ENCODE measurements at places on chromosomes 16 and 17.

DNA sequence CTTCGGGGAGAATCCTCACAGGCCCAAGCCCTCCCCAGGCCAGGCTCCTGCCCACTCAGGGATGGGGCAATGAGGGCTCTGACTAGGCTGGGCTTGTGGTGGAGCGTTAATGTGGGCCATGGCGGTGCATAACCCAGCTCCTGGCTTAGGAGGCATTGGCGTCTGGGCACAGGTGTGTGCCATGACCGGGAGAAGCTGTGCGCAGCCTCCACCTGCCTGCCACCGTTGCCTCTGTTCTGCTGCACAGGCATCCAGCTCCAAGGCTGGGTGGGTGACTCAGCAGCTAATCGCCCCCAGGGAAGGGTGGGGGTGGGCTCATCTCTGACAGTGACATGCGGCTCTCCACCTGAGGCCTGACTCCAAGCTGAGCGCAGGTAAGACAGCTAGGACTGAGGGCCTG is 3.5 kb upstream of the ARHGAP27 start:
- no peak for DNase-seq

DNA sequence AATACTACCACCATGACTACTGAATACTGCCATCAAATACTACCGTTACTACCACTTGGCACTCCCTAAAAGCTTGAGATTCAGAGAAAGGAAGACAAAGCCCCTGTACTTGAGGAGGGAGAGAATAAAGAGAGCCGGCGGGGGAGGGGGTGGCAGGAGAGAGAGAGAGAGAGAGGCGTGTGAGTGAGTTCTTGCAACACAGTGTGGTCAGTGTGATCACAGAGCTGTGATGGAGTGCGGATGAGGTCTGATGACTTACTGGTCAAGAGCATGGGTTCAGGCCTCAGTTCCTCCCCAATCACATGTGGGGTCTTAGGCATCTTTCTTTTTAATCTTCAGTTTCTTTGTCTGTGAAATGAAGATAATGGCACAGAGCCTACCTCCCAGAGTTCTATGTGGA is 19.2 kb downstream of the PRKCB start:
- DNase-seq, result no peak

DNA sequence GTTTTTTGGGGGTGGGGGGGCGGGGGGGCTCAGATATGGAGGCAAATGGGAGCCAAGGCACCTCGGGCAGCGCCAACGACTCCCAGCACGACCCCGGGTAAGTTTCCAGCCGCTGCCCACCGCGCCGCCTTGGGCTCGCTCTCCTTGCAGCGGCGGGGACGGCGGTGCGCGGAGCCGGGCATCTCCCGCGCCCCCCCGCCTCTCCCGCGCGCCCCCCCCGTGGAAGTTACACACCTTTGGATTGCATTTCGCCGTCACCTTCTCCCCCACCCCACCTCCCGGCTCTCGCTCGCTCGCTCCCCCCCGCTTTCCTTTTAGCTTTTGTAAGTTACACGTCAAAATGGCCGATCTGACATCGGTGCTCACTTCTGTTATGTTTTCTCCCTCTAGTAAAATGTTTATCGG is 387 bp downstream of the MSI2 start:
- DNase-seq, result peak; percentile 2

- no peak for DNase-seq
Measured at GRCh38 chr17:43830510-43831140, 2.3 kb downstream of the MPP3 start.

DNA sequence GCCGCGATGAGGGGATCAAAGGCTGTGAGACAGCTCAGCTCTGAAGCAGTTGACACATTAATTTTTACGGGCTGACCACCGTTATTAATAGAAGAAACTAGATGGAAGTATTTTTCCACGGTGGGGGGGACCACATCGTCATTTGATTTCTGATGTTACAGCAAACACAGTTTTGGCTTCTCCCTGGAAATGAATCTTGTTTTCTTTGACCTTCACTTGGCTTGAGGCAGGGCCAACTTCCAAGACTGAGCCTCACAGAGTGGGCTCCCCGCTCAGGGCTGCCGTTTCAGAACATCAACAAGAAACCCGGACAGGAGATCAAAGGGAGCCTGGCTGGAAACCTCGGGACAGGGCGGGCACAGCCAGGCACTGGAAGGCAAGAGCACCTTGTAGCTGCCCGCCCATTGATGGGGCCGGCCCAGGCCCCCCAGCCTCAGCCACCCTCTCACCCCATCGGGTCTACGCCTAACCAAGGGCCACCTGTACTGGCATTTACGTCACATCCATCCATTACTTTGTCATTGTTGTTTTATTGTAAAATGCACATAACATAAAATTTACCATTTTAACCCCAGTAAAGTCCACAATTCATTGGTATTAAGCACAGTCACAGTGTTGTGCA is 124.6 kb downstream of the C16orf95 start:
- no peak for DNase-seq

GRCh38 chr17:50272711-50273653 is 1.3 kb upstream of the TMEM92 start:
- DNase-seq, result peak; percentile 69

- DNase-seq, result peak; percentile 96
Measured at GRCh38 chr17:80254396-80255251, 6.0 kb upstream of the RNF213 start.

DNA sequence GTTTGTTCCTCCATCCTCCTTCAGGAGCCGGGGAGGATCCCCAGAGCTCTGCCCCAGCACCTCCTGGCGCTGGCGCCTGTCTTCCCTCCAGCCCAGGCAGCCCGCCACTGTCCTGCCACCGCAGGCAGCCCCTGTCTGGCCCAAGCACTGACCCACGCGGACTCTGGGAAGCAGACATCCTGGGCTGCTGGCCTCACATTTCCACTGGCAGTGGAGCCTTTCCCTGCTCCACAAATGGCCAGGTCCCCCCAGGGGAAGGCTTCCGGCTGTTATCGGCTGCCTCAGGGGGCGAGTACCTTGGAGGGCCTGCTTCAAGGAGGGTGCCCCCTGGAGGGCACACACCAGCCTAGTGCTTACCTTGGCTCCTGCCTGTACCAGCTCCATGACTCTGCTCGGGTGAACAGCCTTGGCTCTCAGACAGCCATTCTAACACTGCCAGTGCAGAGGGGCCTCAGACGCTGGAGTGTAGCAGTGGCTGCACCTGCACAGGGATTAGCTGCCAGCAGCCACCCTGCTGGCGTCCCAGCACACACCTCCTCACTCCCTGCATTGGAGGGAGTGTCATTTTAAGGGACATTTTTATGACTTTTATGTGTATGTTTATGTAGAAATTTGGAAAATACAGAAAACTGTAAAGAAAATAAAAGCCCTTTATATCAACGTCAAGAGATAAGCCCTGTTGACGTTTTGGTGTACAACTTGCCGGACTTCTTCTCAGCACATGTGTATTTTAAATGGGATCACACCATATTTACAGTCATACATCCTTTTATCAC is 21.0 kb downstream of the ACE start:
- peak; percentile 28 for DNase-seq

DNA sequence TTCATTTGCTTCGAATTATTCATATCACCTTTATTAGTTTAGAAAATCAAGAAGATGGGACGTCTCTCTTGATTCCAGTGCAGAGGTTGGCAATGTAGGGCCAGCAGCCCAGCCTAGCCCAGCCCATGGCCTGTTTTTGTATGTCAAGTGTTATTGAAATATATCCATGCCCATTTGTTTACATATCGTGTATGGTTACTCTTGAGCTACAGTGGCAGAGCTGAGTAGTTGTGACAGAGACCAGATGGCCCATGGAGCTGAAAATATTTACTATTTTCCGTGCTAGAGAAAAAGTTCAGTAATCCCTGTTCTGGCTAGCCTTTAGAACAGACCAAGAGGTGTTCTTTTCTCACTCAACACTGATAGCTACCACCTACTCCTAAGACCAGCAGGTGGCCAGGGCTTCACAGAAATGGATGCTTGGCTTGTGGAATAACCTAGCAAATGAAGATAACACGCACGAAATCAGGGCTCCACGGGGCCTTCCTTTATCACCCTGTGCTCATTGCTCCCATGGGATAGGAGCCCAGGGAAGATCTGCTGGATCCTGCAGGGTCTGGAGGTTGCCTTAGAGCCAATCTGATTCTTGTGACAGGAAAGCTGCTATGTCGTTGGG is 123.2 kb upstream of the ANKFN1 start:
- DNase-seq, result no peak

All from fibroblast of skin of right biceps (primary cell).